D721Med (cell line): ENCODE measurements at places on chromosomes 7 and 10.

- DNase-seq, result no peak
Measured at GRCh38 chr10:131755200-131755599, 145.6 kb upstream of the PPP2R2D start.

DNA sequence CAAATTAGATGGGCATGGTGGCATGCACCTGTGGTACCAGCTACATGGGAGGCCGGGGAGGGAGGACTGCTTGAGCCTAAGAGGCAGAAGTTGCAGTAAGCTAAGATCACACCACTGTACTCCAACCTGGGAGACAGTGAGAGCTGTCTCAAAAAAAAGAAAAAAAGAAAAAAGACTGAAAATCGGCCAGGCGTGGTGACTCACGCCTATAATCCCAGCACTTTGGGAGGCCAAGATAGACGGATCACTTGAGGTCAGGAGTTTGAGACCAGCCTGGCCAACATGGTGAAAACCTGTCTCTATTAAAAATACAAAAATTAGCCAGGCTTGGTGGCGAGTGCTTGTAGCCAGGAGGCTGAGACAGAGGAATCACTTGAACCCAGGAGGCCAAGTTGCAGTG is 11.9 kb downstream of the RNF216 start:
- no peak for DNase-seq

DNA sequence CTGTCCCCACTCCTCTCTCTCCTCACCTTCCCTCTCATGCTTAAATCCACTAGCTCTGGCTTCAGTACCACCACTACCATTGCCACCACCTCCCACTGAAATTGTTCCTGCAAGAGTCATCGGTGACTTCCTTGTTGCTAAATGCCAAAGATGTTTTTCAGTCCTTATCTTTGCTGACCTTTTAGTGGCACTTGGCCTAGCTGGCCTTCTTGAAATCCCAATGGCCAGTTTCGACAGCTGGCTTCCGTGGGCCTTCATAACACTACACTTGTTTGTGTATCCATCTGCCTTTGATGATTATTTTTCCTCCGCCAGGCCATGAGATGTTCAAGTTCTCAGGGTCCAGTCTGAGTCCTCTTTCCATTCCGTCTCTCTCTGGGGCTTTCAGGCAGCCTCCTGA is 118.2 kb upstream of the NANOS1 start:
- DNase-seq, result no peak

DNA sequence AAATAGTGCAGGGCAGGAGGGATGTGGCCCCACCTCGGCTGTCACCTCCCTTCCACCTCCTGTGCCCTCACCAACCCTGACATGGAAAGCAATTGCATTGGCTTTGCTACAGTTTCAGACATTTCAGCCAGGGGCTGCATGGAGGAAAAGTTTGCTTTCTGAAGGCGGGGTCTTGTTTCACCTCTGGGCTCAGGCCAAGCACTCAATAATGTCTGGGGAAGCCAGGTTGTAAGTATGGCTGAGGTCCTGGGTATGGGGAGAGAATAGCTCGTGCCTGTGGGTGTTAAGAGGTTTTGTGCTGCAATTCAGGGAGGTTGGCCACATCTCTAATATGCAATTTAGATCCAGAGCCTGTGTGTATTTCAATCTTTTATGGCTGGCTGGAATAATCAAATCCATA is 238.4 kb upstream of the MKI67 start:
- no peak for DNase-seq

DNA sequence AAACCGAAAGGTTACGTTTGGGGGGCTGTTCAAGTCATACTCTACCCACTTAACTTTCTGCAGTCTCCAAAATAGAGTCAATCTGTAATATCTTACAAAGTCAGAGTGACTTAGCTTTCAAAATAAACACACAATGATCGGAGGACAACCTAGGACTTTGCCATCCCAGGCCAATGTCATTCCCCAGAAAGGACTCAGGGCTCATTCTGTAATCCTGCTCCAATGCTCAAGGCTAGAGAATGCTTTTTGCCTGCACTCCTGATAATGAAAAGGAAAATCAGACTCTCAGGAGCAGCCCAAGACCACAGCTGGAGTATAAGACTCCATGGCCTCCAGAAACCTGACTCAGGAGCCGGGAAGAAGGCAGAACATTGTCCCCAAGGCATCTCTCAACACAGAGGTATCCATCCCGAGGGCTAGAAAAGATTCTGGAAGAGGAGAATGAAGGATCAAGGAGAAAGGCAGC is 28.5 kb upstream of the ASCC1 start:
- no peak for DNase-seq

- no peak for DNase-seq
Measured at GRCh38 chr10:34626158-34626880, 188.8 kb downstream of the PARD3 start.

DNA sequence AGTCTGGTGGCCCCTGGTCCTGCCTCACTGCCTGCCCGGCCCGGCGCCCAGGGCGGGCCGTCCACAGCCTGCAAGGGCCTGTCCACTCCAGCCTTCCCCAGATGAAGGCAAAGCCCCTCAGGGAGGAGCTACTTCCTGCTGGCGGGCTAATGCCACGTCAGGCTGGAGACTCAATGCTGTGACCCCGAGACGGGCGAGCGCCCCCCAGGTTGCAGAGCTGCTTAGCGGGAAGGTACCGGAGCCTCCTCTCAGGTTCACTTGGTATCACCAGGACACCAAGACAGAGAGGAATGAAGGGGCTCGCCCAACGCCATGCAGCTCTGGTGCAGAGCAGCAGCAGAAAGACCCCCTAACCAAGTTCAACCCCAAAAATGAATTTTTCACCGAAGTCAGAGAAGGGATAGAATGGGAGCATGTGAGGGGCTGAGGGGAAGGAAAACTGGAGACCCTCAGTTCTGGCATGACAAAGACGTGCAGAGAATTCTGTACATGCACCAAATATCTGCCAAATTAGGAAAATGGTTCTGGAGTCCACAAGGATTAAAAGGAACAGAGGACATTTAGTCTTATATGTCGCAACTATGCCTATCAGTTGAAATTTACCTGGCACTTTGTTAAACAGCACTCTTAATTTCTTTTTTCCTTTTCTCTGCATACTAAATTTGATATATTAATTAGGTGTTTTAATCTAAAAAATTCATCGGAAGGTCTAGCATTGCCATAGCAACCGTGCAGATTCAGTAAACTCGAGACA is 2.8 kb downstream of the STK32C start:
- DNase-seq, result no peak

- DNase-seq, result no peak
Measured at GRCh38 chr10:129293991-129294700, 172.9 kb upstream of the MGMT start.

- DNase-seq, result no peak
Measured at GRCh38 chr10:66625709-66626590, 299.9 kb upstream of the LRRTM3 start.

GRCh38 chr7:115953592-115954255 is 76.8 kb downstream of the TFEC start:
- no peak for DNase-seq

GRCh38 chr10:73839276-73839966 is 28.0 kb upstream of the NDST2 start:
- DNase-seq, result no peak

DNA sequence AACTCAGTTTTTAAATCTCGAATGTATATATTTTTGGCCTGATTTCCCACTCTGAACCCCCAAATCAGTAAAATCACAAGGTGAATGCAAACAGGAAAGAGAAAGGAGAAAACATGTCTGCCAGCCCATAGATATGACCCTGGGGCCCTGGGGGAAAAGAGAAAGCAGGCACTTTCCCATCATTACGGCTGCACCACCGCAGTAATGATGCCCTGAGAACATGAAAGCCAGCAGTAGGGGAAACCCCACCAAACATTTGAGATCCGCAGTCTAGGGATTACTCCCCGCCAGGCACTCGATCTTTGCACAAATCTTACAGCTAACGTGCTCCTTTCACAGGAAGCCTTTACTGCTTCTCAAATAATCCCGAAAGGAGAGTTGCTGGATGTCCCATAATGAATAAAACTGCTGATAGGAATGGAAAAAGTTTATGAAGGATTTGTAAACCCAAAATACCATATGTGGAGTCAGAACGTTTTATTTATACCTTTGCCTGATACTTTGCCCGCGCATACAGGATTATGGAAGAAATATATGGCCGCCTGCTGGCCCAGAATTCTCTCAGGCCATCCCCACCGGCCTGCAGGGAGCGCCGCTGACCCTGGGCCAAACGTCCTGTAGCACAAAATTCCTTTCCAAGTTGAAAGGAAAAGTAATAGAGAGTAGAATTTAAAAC is 180.0 kb upstream of the INHBA start:
- DNase-seq, result no peak

DNA sequence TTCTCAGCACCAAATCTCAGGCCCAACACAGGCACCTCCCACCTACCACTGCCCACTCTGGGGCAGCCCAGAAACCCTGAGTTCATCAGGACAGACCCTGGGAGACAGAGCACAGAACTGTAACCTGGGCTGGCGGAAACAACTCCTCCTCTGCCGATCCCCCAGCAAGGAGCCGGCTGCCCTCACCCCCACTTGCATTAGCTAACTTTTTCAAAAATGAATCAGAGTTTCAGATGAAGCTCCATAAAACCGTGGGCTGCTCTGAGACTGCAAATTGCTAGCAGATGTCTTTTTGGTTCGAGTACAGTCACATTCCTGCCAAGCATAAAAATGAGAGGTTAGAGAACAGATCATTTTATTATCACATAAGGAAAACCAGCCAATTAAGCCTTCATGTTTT is 93.4 kb upstream of the PARD3 start:
- DNase-seq, result no peak

DNA sequence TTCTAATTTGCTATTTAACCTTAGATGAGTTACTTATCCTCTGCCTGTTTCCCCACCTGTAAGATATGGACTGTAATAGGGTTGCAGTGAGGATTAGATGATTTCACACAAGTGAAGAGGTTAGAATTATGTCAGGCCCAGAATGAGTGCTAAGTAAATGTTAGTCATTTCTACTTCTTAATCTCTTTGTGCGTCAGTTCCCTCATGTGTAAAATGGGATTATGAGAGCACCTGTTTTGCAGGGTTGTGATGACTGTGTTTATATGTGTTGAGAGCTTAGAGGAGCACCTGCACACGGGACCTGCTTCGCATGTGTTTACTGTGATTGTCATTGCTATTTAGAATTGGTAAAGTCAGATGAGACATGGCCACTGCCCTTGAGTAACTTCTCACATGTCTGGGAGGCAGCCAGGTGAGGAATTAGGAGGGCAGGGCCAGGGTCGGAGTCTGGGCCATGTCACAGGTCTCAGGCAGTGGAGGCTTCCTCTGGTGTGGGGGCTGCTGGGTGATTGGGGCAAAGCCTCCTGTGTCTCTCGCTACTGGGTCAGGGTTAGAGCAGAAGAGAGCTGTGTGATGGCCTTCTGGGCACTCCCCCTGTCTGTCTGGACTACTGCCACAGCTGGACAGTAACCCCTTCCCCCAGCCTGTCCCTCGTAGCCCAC is 106.7 kb downstream of the WDFY4 start:
- DNase-seq, result no peak

GRCh38 chr7:68682910-68683309 is 915.4 kb upstream of the AUTS2 start:
- DNase-seq, result no peak

DNA sequence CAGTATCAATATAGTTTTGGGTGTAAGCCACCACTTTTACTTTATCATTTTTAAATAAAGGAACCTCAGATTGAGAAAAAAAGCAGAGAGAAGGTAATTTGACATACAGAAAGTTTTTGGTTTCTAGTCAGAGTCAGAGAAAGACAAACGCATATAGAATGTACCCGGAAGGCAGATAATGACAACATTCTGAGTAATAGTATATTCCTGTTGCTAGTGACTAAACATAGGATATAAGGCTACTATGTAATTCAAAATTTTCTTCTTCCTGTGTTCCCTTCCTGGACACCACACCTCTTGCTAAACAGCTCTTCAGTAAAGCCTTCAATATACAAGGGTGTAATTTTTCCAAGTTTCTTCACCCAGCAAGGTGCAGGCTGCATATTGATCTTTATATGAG is 597.6 kb downstream of the PCDH15 start:
- DNase-seq, result no peak

DNA sequence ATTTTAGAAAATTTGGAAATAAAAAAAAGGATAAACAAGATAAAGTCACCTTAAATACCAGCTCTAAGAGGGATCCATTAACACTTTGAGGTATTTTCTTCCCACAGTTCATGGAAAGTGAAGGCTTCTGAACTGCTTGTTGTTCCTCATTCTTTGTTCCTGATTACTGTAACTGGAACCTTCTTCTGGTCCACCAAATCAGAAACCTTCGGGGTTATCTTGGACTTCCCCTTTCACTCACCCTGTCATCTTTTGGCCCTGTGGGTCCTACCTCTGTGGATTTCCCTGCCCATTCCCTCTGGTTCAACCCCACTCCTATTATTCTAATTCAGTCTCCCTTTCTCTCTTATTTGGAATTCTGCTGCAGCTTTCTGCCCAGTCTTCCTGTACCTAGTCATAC is 116.5 kb upstream of the PRPS1L1 start:
- no peak for DNase-seq

- peak; percentile 11 for DNase-seq
Measured at GRCh38 chr7:2013381-2014311, 219.1 kb downstream of the MAD1L1 start.

DNA sequence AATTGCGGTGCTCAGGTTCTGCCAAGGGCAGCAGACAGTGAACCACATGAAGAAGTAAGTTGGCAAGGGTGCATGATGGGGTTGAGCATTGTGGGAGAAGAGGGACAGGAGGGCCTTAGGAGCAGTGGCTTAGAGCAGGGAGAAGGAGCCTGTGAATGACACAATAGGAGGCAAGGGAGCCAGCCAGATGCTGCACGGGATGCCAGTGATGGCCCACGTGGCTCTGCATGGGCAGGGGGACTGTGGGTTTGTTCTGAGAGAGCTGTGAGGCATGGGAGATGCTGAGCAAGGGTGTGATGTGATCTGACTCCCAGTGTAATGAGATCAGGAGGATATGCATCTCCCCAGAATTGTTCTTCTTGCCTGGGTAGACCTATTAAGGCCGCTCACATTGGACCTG is 60.9 kb downstream of the C10orf90 start:
- DNase-seq, result no peak

- DNase-seq, result no peak
Measured at GRCh38 chr7:22400150-22400814, 43.3 kb upstream of the RAPGEF5 start.

DNA sequence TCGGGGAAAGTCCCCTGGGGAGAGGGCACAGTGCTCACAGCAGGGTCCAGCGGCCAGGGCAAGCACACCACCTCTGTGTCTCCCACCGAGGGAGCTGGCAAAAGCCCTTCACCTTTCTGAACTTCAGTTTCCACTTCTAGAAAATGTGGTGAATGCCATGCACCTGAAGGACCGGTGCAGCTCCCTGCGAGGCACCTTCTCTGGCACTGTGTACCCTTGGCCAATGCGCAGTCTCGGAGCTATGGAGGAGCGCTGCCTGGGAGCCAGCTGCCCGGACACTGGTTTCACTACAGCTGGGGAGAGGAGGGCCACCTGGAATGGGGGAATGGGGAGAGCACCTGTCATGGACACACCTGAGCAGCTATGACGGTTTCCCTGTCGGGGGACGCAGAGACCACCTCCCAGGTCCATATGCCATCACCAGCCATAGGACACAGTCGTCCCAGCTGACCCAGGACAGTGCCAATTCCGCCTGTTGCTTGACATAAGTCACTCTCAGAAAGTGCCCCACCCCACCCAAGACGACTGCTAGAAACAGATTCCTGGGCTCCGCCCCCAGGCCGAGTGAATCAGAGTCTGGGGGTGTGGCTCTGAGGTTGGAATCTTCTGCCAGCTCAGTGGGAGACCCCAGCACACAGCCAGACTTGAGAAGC is 16.8 kb downstream of the RASGEF1A start:
- peak; percentile 8 for DNase-seq

- DNase-seq, result no peak
Measured at GRCh38 chr7:142483659-142484317, 225.9 kb upstream of the PRSS58 start.
